ENCODE measurements at places on chromosomes 7 and 10. TPM values are rescaled to one million over a fixed set of nuclear protein-coding genes. Genes with fewer than 3 reads are reported as not detected.

IKZF5 gene
- 14.8 TPM for total RNA-seq

LRRC18 gene
- not detected for total RNA-seq

PCLO gene
- 23.8 TPM for total RNA-seq

CYP2C19 gene
- not detected for total RNA-seq

ZNF282 gene
- 28.5 TPM for total RNA-seq

ZPBP gene
- total RNA-seq, result 1.5 TPM

STRIP2 gene
- 0.54 TPM for total RNA-seq

NPC1L1 gene
- not detected for total RNA-seq

PDCD11 gene
- total RNA-seq, result 20.9 TPM

MET gene
- 41.5 TPM for total RNA-seq

C10orf143 gene
- 8.5 TPM for total RNA-seq

SPDYE8 gene
- total RNA-seq, result not detected

SRGN gene
- 30.7 TPM for total RNA-seq

MAT1A gene
- total RNA-seq, result not detected

FAM25C gene
- total RNA-seq, result not detected

UPK3B gene
- 1.0 TPM for total RNA-seq

OPTN gene
- total RNA-seq, result 32.2 TPM

Measured in thyroid gland (tissue), 4 donors.